ENCODE measurements at places on chromosomes 1 and 21. TPM values are rescaled to one million over a fixed set of nuclear protein-coding genes. Genes with fewer than 3 reads are reported as not detected.

- no peak overlapping the region for H3K4me3 ChIP-seq
- H3K27ac ChIP-seq, result peak overlapping the region; percentile 51
- H3K4me1 ChIP-seq, result no peaks in the 10 kb centered on the region
- H3K36me3 ChIP-seq, result no peaks in the 10 kb centered on the region
Observed at GRCh38 chr21:25967181-25967900, 203.2 kb downstream of the APP start.

Gene TNFRSF4
- total RNA-seq, result 7.8 TPM

GRCh38 chr1:206898089-206898914, 1.1 kb downstream of the IL24 start:
- peak overlapping the region; percentile 6 for H3K27ac ChIP-seq
- peaks cover 10% of the 10 kb centered on the region for H3K36me3 ChIP-seq
- no peaks in the 10 kb centered on the region for H3K27me3 ChIP-seq
- H3K4me3 ChIP-seq, result no peak overlapping the region

Gene ZNF695
- 0.36 TPM for total RNA-seq

Gene TMPRSS15
- not detected for total RNA-seq

- no peaks in the 10 kb centered on the region for H3K4me1 ChIP-seq
- no peaks in the 10 kb centered on the region for H3K36me3 ChIP-seq
- no peak overlapping the region for H3K27ac ChIP-seq
- no peak overlapping the region for H3K4me3 ChIP-seq
- no peak for DNase-seq
- no peaks in the 10 kb centered on the region for H3K27me3 ChIP-seq
Observed at GRCh38 chr21:35646606-35647005, 413.7 kb downstream of the SETD4 start.

- H3K4me1 ChIP-seq, result peaks cover 16% of the 10 kb centered on the region
- no peaks in the 10 kb centered on the region for H3K27me3 ChIP-seq
- peak overlapping the region; percentile 67 for H3K4me3 ChIP-seq
- peak overlapping the region; percentile 57 for H3K27ac ChIP-seq
Observed at GRCh38 chr1:193104502-193104906, 710 bp downstream of the GLRX2 start.

DNA sequence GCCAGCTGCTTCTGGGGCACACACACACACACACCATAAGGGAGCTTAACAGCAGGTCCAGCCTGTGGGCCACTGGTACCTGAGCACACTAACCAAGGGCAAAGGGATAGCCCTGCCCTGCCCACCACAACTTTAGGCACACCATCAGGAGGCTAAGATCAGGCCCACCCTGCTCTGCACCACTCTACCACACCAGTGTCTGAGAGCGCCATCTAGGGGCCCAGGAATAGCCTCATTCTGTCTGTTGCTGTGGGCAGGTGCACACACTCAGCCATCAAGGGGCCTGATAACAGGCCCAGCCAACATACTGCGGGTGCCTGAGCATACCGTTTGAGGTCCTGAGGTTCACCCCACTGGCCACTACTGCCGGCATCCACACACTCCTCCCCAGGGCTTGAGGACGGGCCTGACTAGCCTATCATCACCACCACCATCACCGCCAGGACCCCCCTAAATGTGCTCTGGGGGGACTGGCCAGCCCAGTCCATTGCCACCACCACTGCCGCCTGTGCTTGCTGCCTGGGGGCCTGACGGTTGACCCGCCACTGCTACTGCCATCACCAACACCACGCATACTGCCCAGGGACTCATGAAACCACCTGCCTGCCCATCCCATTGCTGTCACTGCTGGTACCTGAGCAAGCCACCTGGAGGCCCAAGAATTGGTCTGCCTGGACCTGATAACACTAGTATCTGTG, 31.3 kb downstream of the NSL1 start:
- H3K27ac ChIP-seq, result no peak overlapping the region
- H3K4me1 ChIP-seq, result no peaks in the 10 kb centered on the region
- H3K36me3 ChIP-seq, result peaks cover 5% of the 10 kb centered on the region
- no peak overlapping the region for H3K4me3 ChIP-seq

Gene MFAP2
- not detected for total RNA-seq

Measured in naive thymus-derived CD4-positive, alpha-beta T cell (primary cell).